ENCODE measurements at places on chromosomes 2 and 18. TPM values are rescaled to one million over a fixed set of nuclear protein-coding genes. Genes with fewer than 3 reads are reported as not detected.

CFAP65 gene
- polyA plus RNA-seq = 0.23 TPM

MAP3K19 gene
- not detected for polyA plus RNA-seq

RPE gene
- polyA plus RNA-seq = 17.4 TPM

MAL gene
- polyA plus RNA-seq = 284 TPM

ANKRD29 gene
- not detected for polyA plus RNA-seq

LRATD1 gene
- polyA plus RNA-seq = not detected

PKDCC gene
- not detected for polyA plus RNA-seq

SCN7A gene
- polyA plus RNA-seq = not detected

MEP1B gene
- polyA plus RNA-seq = not detected

TEKT4 gene
- not detected for polyA plus RNA-seq

YPEL5 gene
- 155 TPM for polyA plus RNA-seq

DCC gene
- polyA plus RNA-seq = not detected

TMEM169 gene
- 1.8 TPM for polyA plus RNA-seq

TRIM43 gene
- polyA plus RNA-seq = not detected

PRKAG3 gene
- not detected for polyA plus RNA-seq

CYTIP gene
- 140 TPM for polyA plus RNA-seq

RPIA gene
- 72.8 TPM for polyA plus RNA-seq

NDUFV2 gene
- 128 TPM for polyA plus RNA-seq

ARID5A gene
- polyA plus RNA-seq = 55.2 TPM

LMAN1 gene
- polyA plus RNA-seq = 38.0 TPM

REG3A gene
- not detected for polyA plus RNA-seq

ASB18 gene
- not detected for polyA plus RNA-seq

SAG gene
- polyA plus RNA-seq = not detected

TPO gene
- not detected for polyA plus RNA-seq

REEP1 gene
- not detected for polyA plus RNA-seq

IL36B gene
- polyA plus RNA-seq = not detected

MDH1B gene
- polyA plus RNA-seq = 0.52 TPM

UGT1A5 gene
- not detected for polyA plus RNA-seq

C2orf74 gene
- polyA plus RNA-seq = 62.1 TPM

PLEKHA3 gene
- 24.6 TPM for polyA plus RNA-seq

NFE2L2 gene
- polyA plus RNA-seq = 48.2 TPM

COA5 gene
- polyA plus RNA-seq = 43.8 TPM

GLI2 gene
- not detected for polyA plus RNA-seq

BCL11A gene
- polyA plus RNA-seq = 1.3 TPM

HOXD12 gene
- polyA plus RNA-seq = not detected

TCF7L1 gene
- polyA plus RNA-seq = not detected

SCN3A gene
- not detected for polyA plus RNA-seq

All from naive thymus-derived CD8-positive, alpha-beta T cell (primary cell).